ENCODE measurements at places on chromosomes 13 and 19.

GRCh38 chr19:24064175-24064574, 22.8 kb upstream of the ZNF254 start:
- DNase-seq: no peak

- DNase-seq: no peak
Measured at GRCh38 chr13:108974686-108975085, 345.3 kb downstream of the MYO16 start.

GRCh38 chr13:38686577-38687245, at the start of gene FREM2:
TSS of gene FREM2 (plus strand) at chr13:38687077. CDS start at chr13:38687345, 268 bp downstream.
- DNase-seq: peak; percentile 28

DNA sequence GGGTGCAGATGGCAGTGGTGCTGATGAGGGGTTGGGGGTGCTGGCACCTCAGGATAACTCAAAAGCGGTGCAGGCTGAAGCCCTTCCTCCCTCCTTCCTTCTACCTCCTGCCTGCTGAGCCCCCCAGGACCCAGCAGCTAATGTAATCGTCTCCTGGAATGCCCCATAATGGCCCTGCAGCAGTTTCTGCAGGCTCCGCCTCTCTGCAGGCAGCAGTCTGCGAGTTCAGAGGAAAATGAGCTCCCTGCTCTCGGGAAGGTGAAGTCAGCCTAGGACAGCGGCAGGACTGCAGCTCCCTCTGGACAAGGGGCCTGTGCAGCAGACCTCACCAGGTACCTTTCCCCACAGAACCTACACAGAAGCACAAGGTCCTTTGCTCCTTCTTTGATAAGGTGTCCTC, 130.9 kb downstream of the ZDHHC20 start:
- no peak for DNase-seq

DNA sequence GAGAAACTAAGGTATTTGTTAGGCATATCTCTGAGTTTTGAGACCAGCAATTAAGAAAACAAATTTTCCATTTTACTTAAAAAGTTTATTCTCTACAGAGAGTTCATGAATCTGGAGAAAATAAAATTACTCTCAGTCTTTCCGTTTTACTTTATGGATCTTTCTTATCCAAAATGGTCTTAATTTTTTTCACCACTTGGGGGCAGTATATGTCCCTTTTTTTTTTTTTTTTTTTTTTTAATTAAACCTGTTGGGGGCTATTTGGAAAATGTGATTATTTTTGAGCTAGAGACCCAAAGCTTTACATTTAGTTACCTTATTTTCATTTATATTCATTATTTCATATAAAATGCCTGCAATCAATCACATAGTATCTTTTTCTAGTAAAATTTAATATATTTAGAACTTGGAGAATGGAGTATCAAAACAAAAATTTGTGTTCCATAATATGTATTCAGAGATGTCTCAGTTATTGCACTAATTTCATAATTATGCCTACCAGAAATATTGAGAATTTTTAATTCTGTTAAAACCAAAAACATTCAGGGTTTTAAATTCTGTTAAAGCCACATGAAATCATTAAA, 27.1 kb downstream of the PIBF1 start:
- no peak for DNase-seq

GRCh38 chr19:9523885-9524474, 14.5 kb downstream of the ZNF426 start:
- no peak for DNase-seq

- DNase-seq: no peak
Measured at GRCh38 chr13:85816413-85816812, 17.2 kb upstream of the SLITRK6 start.

GRCh38 chr13:94620286-94620896, 18.7 kb downstream of the GPR180 start:
- DNase-seq: no peak

- DNase-seq: no peak
Measured at GRCh38 chr13:74625541-74625940, 491.3 kb upstream of the KLF12 start.

- no peak for DNase-seq
Measured at GRCh38 chr13:24068472-24068871, 92.0 kb upstream of the SPATA13 start.
